Right cardiac atrium (tissue), 5 donors: ENCODE measurements at places on chromosomes 1 and 21.

- no peak for DNase-seq
Observed at GRCh38 chr1:3753656-3754454, 1.6 kb downstream of the CCDC27 start.

DNA sequence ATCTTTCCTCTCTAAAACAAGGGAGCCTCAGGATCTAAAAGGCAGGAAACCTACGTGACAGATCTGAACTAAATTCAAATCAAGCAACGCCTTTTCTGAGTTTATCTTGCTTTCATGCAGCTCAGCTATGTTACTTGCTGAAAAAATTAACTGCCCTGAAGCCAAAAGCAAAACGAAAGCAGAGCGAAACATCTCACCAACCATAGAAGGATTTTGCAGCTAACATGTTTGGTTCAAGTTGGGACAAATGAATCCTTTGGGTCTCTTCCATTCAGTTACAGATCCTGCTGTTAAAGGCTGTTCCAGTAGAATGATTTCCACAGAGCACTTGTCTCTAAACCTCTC is 482 bp downstream of the SLC2A5 start:
- DNase-seq: no peak

- no peak for DNase-seq
Observed at GRCh38 chr1:63042278-63042677, 258.3 kb downstream of the ATG4C start.

- DNase-seq: no peak
Observed at GRCh38 chr1:42152119-42152518, 1.1 kb upstream of the GUCA2B start.

DNA sequence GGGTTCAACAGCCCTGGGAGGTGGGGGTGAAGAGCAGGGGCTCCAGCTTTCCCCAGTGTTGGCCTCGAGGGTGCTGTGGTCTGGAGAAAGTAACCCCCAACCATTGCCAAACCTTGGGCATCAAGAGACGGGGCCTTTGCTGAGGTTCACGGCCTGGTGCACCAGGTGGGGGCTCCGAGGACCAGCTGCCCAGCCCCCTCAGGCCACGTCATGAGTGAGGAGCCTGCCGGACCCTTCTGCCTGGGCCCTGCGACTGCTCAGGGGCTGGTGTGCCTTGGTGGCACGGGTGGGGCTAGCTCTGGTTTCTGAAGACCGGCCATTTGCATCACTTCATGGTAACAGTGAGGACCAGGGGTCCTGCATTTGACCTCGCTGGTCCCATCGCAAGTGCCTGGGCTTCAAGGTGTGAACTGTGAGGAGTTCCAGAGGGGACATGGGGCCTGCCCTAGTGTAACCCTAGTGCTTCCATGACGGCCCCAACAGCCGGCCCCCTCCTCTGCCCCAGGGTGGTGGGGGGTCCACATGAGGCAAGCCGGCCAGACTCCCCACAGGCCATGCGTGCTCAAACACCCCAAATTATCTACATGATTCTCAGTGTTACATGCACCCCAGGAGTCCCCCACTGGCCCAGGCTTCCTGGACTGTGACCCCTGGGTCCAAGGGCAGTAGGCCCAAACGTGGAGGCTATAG is 13.5 kb downstream of the MORN1 start:
- DNase-seq: peak; percentile 15
